ENCODE measurements at places on chromosomes 2 and 18.

GRCh38 chr2:148885988-148886387 lies 11.0 kb downstream of the KIF5C start:
- DNase-seq = no peak

- DNase-seq = no peak
These were observed 181.3 kb downstream of the IKZF2 start for GRCh38 chr2:212970132-212970531.

- DNase-seq = no peak
These were observed 19.1 kb downstream of the SLC40A1 start for GRCh38 chr2:189561371-189562038.

DNA sequence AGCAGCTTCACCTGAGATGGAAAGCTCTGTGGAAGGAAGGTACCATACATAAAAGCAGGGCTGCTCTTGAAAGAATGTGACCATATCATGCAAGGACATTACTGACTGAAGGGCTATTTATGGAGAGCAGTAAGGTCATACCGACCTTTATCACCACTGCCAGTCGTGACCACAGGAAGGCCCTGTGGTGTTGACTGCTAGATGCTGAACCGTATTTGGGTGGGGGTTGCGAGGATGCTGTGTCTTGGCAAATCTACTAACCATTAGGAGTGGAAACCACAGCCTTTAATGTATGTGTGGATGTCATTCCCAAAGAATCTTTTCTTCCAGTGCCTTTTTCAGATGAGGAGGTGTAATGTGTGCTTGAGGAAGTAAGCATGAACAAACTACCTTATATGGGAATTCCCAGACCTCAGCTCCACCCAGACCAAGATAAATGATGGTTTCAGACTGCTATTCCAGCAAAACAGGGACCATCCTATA lies 60.8 kb downstream of the LIMS1 start:
- no peak for DNase-seq

- no peak for DNase-seq
These were observed 27.2 kb upstream of the BBS5 start for GRCh38 chr2:169452080-169452479.

- no peak for DNase-seq
These were observed 40.4 kb downstream of the RMP24 start for GRCh38 chr18:36012891-36013290.

GRCh38 chr2:161414042-161415033 lies 1.8 kb upstream of the TBR1 start:
- DNase-seq = no peak

DNA sequence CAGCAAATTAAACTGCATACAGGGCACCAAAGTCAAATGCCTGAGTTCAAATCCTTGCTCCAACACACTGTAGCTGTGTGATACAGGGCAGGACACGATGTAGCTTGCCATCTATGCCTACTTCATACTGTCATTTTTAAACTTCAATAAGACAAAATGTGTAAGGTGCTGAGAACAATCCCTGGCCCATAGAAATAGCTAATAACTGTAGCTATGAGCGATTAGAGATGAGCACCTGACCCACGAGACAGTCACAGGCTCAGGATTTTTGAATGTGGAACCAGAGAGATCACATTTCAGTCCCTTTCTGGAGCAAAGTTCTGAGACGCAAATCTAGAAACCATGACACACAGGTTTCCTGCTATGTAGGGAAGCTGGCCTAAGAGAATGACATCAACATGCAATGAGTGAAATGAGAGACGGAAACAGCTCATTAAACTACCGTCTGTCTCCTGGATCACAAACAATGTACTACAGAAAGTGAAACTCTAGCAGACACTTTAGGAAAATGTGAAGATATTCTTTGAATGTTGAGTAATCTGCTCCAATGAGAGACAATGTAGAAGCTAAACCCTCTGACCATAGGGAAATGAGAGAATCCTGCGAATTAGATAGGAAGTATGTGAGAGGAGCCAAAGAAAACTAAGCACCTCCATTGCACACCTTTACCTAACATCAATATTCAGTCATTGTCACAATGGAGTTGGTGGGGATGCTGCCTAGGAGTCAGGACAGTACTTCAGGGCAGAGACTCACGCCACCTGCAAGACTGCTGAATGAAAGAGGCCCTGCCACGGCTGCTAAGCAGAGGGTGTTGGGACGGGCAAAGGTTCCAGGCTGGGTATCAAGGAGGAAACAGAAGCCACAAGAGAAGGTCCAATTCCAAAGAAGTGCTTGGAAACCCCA lies 25.5 kb downstream of the B4GALT6 start:
- DNase-seq = no peak

- no peak for DNase-seq
These were observed 1474.1 kb upstream of the SLC39A10 start for GRCh38 chr2:194182888-194183287.

- DNase-seq = no peak
These were observed 61.8 kb downstream of the RTP5 start for GRCh38 chr2:241931084-241931975.

DNA sequence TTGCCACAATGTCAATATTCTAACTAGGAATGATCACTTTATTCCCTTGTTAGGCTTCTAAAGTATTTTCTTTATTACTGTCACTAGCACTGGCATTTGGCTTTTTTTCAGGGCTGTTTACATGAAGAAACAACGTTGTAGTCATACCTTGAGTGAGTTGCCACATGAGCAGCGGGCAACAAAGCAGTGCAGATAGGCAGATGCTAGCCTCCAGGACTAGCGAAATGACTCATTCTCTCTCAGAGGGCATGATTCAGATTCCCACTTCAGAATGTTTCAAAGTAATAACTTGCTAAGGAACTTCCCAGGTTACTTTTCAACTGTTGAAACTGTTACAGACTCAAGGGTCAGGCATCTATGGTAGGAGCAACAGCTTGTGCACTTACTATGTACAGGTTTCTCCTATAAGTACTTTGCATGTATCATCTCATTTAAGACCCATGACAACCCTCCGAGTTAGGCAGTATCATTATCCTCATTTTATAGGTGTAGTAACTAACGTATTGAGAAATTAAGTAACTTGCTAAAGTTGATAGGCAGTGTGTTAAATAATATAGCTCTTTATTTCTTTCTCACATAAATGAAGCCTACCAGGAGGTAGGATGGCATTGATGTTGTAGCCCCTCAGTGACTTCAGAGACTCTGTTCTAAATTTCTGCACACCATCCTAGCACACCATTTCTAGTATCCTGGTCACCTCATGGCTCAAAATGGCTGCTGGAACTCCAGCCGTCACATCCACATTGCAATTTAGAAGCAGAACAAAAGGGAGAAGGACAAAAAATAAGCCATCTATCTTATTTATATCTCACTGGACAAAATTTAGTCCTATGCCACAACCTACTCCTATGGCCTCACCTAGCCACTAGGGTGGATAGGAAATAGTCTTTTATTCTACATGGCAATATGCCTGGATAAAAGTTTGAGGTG lies 83.3 kb downstream of the ICOS start:
- DNase-seq = no peak

DNA sequence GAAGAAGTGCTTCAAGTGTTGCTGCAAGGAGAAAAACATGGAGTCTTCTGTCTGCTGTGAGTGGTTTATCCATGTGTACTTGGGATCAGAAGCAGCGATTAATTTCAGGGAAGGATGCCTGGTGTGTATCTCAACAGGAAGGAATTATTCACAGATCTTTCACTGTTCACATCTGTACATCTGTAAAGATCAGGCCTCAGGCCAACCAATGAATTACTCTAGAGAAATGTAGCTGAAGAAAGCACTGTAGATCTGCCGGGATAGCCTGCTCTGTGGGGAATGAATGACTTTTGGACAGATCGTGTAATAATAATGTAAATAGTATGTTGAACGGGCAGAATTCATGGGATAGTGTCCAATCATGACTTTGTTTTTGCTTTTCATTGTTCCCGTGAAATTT lies 54.0 kb upstream of the SPP2 start:
- no peak for DNase-seq

- DNase-seq = no peak
These were observed 18.9 kb upstream of the ELOA2 start for GRCh38 chr18:47054369-47054768.

Measured in spinal cord (tissue), 10 donors.